Naive B cell (primary cell): ENCODE measurements at places on chromosomes 1 and 21.

DNA sequence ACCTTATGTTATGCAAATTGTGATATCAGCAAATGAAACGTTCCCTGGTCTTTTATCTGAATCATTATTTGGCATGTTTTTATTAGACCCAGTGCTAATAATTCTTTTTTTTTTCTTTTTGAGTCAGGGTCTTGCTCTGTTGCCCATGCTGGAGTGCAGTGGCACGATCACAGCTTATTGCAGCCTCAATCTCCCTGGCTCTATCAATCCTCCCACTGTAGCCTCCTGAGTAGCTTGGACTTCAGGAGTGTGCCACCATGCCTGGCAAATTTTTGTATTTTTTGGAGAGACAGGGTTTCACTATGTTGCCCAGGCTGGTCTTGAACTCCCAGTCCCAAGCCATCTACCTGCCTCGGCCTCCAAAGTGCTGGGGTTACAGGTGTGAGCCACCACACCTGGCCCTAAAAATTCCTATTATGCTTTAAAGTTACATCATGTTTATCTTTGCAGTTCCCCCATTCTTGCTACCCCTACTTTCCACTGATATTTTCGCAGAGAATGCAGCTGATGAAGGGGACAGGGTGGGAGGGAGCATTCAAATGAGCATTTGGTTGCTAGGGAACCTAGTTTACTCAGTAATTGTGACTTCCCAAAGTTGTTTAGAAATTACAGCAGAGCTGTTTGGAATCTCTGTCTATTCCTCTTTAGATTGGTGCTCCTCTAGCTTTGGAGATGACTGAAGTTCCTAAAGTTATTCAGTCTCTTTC is 18.4 kb downstream of the C1orf21 start:
- DNase-seq = no peak

DNA sequence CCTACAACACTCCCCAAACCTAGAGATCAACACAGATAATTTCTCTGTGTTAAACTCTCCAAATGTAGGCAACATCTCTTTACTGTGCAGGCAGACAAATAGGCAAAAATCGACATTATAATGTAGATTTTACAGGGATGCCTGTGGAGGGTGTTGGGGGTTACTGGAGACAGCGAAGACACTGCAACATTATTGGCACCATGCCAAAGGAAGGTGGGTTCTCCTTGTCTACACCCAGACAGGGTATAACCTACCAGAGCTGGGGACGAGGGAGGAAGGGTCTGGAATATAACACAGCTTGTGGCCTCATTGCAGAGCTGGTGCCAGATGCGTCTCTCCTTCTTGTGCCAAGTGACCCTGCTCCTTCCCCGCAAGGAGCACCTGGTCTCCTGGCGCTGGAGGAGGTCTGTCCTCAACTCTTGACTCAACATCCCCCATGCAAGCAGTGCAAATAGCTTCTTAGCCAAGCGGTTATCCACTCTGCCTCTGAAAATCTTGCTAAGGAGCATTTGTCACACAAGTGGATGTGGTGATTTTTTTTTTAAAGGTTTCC is 404.0 kb downstream of the PRDM2 start:
- no peak for DNase-seq

DNA sequence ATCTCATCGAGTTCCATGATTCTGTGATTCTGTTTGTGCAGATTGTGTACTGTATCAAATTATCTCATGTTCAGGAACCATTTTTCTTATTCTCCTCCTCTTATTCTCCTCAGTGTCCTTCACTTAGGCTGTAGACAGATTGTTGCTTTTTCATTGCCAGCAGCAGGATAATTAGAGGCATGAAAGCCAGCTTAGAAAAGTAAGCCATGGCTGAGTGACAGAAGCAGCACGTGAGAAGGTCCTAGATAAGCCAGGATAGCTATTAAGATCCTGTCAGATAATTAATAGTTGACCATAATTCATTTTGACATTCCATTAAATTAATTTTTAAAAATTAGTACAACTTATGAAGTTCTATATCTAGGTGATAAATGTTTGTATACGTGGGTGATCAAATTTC is 60.8 kb upstream of the PRKACB start:
- no peak for DNase-seq

- DNase-seq = no peak
Observed at GRCh38 chr1:206706298-206706791, 21.6 kb downstream of the MAPKAPK2 start.

GRCh38 chr1:161351482-161351881 is 16.2 kb downstream of the CFAP126 start:
- DNase-seq = no peak

GRCh38 chr1:223249854-223250631 is 107.0 kb upstream of the TLR5 start:
- DNase-seq = no peak

DNA sequence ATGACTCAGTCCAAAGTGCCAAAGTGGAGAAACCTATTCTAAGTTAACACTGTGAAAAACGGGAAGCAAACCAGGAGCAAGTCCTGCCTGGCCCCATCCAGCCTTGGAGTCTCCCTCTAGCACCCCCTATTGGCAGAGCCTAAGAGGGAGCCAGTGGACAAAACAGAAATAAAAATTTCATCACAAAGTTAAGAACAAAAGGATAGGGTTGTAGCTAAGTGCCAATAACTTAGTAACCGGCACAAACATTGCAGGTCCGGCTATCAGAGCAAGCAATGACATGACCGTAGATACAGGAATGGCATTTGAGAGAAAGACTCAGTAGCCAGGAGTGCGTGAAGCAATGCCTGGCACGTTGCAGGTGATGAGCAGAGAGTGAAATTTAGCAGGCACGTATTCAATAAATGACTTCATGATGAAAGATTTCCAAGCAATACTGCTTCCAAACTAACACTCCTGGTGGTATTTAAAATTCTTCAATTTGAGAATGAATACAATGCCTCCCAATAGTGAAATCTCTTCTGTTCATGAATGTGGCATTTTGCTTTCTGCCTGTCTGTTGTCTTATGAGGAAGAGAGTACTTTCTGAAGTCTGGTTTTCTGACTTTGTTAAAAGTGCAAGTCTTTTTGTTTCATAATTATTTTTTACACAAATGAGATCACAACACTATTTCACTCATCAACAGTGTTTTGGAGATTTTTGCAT is 391.0 kb downstream of the OMA1 start:
- DNase-seq = no peak

DNA sequence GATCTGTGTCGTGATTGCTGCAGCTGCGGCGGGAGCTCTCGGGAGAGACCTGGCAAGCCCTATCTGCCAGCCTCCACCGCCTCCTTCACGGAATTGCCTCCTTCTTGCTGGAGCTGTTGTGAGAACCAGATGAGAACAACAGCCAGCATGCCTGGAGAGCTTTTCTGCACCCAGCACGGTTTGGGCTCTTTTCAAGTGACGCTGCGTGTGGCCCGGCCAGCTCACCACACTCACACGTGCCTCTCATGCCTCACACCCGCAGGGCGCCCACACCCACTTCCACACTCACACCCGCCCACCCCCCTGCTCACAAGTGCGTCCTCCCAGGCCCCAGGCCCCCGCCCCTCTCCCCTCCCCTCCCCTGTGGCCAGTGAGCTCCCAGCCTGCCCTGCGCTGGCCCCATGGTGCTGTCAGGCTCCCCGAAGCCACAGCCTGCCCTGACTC is 135.7 kb upstream of the RUNX3 start:
- no peak for DNase-seq

DNA sequence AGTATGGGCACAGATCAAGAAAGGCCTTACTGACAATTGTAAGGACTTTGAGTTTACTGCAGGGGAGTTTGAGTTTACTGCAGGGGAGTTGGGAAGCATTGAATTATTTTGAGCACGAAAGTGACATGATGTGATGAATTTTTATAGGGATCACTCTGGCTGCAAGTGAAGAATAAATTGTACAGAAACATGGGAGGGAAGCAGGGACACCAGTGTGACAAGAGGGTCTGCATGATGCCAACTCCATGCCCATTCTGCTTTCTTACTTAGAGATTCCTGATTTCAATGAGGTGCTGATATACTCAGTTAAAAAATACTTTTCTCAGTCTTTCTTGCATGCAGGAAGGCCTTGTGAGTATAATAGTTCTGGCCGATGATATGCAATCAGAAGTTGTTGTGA is 234.4 kb downstream of the CENPF start:
- DNase-seq = no peak

DNA sequence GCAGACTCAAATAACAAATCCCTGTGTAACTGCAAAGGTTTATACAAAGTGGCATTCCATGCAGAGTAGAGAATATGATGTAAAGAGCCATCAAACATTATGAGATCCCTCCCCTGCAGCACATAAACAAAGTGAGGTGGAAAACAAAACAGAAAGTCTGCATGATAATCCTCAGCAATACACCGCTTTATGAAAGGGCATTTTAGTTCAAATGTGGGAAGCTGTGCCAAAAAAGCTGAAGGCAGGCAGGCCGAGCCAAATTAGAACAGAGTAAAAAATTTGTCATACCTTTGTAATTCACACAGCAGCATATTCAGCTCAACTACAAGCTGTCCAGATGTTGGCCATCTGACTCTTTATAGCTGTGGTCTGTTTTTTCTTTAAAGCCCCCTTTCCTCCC is 113.5 kb downstream of the LHX9 start:
- no peak for DNase-seq
